ENCODE measurements at places on chromosomes 11 and 22.

DNA sequence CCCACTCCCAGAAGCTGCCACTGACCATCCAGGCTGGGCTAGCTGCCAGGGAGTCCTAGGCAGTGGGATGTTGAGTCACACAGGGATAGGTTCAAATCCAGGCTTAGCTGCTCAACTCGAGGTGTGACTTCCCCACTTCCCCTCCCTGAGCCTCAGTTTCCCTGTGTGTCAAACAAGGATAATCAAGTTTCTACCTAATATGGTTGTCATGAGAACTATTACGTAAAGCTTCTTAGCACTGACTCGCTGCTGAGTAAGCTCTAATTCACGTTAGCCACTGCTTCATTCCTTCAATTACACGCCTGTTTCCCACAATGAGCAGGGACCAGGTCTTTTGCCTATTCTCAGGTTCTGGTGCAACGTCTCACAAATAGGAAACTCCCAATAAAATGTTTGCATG is 67.7 kb downstream of the SEZ6L start:
- no peak for DNase-seq

DNA sequence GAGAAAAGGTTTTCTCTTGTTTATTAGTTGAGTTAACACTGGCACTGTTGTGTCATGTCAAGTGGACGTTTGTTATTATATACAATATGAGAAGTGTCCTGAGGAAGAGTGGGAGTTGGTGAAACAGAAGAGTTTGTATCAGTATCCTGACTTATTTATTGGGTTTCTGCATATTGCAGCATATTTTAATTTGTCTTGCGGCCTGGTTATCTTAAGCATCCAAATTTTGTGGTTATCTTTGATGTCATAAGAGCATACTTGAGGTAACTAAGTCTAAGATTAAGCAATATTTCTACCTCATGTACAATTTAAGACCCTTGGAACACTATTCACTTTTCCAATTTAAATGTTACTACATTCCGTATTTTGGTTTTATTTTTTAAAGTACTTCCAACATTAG is 103.5 kb downstream of the DDX10 start:
- no peak for DNase-seq

- DNase-seq: no peak
These were observed 151.7 kb downstream of the CEP164 start for GRCh38 chr11:117479372-117479771.

- DNase-seq: no peak
These were observed 125.0 kb downstream of the ABTB2 start for GRCh38 chr11:34232807-34233206.

- DNase-seq: no peak
These were observed 6.9 kb upstream of the PSMC3 start for GRCh38 chr11:47433157-47433556.

DNA sequence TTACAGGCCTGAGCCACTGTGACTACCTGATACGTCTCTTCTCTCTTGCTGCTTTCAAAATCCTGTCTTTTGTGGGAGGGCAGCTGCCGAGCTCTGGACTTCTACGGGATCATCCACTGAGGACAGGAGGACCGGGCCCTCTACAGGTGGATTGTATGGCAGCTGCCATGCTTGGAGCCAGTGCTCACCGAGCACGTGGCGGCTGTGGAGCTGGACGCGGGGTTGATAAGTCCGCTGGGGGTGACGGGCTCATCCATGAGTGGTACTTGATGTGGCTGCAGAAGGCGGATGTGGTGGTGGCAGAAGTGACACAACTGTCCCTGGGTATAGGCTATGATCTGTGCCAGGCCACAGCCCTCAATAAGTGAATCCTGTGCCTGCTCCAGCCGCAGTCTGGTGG is 1.8 kb upstream of the CYP2D6 start:
- no peak for DNase-seq

DNA sequence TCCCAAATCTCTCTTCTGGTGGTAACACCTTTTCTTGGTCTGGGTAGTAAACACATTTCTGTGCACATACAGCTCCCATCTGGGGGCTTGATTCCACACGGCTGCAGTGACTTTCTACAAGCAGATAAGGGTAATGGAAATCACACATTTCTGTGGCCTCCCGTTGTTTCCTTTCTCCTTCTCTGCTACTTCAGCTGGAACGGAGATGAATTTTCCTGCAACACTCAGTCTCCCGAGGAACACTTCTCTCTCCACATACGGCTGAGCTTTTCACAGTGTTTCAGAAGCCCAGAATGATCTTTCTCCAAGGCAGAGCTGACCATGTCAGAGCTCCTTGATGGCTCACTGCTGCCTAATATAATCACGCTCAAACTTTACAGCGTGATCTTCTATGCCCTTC is 364.3 kb upstream of the NARS2 start:
- no peak for DNase-seq

GRCh38 chr11:83728281-83728680 is 442.1 kb upstream of the CCDC90B start:
- no peak for DNase-seq

DNA sequence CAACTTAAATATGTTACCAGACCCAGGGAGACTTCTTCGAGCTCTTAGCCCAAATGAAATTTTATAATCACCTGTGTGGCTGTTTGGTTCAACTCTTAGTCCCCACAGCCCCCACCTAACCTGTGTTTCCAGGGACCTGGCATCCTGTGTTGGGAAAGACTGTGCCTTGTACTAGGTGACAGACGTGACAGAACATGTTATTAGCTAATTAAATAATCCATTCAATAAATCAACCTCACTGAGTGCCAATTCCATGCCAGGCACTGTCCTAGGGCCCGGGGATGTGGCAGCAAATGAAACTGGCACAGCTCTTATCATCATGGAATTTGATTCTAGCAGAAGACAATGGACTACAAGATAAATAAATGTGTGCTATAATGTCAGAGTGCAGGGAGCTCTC is 431.9 kb downstream of the MIAT start:
- DNase-seq: no peak

DNA sequence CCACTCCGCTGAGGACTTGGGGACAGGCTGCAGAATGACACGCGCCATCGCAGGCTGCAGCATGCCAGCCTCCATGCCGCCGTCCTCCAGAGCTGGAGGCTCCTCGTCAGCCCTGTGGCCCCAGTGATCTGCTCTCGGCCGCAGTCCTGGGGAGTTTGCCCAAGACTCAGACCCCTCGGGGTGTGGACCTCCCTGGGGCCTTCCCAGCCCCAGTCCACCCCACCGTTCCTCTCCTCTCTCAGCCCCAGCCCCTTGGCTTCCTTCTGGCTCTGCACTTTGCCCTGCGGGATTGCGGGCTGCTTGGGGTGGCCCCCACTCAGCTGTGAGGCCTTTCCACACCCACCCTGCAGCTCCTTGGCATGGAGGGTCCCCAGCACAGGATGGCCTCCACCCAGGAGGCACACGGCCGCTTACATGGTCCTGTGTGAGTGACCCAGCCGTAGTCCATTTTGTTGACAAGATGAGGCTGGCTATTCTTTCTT is 414.9 kb downstream of the TBC1D22A start:
- no peak for DNase-seq

DNA sequence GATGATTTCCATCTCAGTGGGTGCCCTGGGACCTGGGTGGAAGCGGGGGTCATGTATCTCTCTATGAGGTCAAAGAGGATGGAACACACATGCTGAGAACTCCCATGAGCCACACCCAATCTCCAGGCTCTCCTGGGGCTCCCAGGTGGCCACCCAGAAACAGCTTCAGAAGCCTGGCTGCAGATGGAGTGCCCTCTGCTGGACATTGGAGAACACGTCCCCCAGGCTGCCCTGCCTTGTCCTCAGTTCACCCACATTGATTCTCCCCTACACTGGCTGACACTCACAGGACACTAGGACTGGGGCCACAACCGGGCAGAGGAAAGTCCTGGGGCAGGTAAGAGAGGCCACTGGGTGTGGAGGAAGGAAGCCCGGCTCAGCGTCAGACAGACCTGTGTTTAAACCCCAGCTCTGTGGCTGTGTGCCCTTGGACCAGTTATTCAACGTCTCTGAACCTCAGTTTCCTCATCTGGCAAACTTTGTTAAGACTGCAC is 4.5 kb upstream of the NOL12 start:
- peak; percentile 78 for DNase-seq

GRCh38 chr11:111000400-111001080 is 245.0 kb upstream of the POU2AF2 start:
- no peak for DNase-seq

- no peak for DNase-seq
These were observed 1104.8 kb downstream of the DLG2 start for GRCh38 chr11:84522331-84522730.

DNA sequence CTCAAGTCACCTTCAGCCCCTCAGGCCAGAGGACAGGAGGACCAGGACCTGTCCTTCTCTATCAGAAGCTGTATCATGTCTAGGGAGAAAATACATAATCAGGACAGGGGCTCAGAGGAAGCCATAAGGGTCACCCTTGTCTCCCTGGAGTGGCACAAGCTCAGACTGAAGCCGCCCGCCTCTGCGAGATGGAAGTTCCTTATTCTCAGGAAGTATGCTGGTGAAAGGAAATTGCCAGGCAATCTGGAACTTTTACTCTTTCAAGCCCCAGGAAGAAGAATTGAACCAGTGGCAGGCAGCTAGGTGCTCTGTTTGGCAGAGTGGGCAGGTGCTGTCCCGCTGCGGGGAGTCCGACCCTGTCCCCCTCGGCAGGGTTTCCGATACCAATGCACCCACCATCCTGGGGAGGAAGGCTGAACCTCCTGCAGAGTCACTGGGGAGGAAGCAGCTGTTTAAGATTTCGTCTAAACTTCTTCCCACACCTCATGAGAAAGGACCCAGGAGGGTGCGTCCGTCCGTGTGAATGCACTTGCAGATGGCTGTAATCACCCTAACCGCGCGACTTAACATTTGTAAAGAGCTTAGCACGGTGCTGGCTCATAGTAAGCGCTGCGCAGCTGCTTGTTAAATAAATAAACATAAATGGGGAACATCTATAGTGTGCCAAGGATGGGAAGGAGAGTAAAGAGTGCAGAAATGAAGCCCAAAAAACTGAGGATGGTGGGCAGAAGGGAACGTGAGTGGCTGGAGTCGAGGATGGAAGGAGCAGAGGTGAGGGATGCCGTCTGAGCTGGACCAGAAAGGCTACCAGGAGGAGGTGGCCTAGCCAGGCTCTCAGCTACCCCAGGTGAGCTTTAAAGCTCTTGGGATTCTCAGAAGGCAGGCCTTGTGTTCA is 5.0 kb upstream of the ANO1 start:
- DNase-seq: no peak

DNA sequence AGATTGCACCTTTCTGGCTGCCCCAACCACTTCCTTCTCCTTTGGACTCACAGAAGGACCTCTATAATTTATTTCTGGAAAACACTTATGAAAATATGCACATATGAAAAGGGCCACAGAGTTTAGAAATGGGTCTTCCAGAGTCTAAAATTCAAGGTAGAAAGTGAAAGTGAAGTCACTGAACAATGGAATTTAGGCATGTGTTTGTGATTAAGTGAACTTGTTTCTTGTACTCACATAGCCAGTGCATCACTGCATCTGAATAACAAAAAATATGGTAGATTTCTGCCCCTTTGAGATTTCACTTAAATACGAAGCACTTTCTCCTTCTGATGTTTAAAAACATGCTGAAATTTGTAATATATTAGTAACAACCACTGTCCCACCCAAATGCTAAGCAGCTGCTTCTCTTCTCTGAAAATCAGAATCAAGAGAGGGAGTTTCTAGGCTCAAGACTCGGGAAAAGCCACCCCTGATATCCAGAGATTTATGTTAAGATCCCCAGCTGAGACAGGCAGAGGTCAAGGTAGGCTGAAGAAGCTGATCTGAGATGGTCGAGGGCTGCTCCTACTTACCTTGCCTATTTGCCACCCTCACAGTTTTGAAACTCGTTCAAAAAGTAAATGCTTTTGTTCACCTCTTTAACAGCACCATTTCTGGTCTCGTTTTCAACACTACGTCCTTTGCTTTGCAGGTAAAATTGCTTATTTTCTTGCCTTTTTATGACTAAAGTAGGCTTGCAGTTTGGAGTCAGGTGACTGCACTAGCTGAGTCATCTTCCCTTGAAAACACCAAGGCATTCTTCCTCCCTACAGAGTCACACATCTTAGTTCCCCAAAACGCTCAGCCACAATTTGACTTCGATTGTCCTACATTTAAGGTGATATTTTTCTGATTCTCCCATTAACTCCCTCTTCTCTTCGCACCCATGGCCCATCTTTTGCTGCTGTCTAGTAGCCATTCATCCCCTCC is at the start of gene XKR3:
Gene XKR3, minus strand, starts transcription at position 696 of the 972 bp plus-strand sequence. CDS start 17,338 bp downstream, outside the sequence.
- no peak for DNase-seq

DNA sequence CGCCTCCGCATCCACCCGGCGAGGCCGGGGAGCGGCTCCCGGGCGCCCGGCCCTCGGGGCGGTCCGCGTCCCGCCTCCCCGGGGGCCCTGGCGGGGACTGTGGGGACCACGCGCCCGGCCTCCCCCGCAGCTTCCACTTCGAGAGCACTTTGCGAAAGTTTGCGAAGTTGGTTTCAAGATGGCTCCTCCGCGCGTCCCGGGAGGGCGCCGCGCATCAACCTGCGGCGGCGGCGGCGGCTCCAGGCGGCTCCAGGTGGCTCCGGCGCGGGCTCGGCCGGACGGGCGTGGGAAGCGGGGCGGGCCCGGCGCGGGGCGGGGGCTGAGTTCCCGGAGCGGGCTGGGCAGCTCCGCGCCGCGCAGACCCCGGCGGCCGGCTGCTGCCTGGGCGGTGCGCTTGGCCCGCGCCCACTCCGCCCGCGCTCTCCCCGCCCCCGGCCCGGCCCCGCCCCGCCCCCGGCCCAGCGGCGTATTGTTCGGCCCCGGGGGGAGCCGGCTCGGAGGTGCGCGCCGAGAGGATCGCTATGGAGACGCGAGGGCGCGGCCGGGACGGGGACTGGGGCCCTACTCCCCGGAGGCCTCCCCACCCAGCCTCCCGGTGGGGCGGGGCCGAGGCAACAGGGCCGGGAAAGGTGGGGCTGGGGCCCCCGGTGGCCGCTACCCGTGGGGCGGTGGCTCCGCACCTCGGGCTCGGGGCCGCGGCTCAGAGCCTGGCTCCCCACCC is at the start of gene CELSR1:
Gene CELSR1, minus strand, starts transcription at position 396 of the 721 bp plus-strand sequence. CDS start 450 bp downstream, outside the sequence.
- no peak for DNase-seq

- DNase-seq: peak; percentile 1
These were observed 3.6 kb downstream of the MMP1 start for GRCh38 chr11:102794382-102794781.

GRCh38 chr11:82892611-82893169 is 7.5 kb downstream of the PRCP start:
- DNase-seq: no peak

DNA sequence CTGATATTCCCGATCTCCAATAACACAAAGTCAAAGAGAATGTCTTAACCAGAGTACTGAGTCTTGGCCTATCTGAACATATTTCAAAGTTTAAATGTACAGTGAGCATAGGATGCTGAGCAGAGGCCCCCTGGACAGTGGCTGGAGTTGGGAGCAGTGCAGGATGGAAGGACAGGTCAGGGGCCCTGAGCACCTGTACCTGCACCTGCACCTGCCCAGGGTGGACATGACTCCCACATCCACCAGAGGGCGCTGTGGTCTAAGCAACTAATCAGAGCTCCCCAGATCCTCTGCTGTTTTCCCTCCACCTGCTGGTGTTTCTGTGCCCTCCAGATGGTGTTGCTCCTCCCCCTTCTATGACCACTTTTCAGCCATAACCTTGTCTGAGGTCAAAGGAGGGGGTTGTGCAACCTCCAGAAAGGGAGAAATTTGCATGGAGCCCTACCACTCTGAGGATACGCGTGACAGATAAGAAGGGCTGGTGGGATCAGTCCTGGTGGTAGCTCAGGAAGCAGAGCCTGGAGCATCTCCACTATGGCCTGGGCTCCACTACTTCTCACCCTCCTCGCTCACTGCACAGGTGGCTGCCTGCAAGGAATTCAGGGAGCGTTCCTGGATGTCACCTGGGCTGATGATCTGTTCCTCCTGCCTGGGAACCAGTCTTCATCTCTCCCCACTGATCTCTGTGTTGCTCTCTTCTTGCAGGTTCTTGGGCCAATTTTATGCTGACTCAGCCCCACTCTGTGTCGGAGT is 49.1 kb upstream of the VPREB1 start:
- peak; percentile 71 for DNase-seq
